ENCODE measurements at places on chromosomes 6 and 20.

GRCh38 chr6:134235937-134236751 lies 81.8 kb downstream of the SGK1 start:
- no peak for DNase-seq

DNA sequence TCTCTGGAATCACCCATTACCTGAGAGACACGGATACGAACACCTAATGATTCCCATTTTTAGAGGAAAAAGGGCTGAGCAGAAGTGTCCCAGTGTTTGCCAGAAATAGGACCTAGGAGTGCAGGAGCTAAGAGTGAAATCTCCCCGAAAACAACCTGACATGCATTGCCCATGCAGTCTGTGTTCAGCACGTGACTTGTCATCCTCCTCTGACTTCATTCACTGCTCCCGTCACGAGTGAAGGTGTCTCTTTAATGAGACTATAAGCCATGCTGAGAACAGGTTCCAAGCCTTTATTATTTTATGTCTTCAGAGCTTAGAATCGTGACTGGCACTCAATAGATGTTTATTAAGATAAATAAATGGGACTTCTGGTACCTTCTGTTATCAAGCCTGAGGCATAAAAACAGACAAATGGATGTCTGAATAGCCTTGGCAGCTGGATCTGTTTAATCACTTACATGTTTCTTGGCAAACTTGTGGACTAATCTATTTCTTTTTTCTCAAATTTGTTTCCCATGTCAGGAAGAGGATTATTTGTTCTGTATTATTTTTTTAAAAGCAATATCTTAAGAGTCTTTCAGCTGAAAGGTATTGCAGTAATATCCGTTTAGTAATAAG lies 3.7 kb upstream of the MLIP start:
- no peak for DNase-seq

GRCh38 chr6:126063512-126064146 lies 77.3 kb downstream of the TRMT11 start:
- DNase-seq: no peak

GRCh38 chr20:59425572-59425971 lies 125.2 kb downstream of the EDN3 start:
- DNase-seq: no peak

GRCh38 chr6:22025468-22026163 lies 271.2 kb downstream of the PRL start:
- DNase-seq: no peak

GRCh38 chr20:5674176-5674660 lies 76.0 kb upstream of the SHLD1 start:
- no peak for DNase-seq

DNA sequence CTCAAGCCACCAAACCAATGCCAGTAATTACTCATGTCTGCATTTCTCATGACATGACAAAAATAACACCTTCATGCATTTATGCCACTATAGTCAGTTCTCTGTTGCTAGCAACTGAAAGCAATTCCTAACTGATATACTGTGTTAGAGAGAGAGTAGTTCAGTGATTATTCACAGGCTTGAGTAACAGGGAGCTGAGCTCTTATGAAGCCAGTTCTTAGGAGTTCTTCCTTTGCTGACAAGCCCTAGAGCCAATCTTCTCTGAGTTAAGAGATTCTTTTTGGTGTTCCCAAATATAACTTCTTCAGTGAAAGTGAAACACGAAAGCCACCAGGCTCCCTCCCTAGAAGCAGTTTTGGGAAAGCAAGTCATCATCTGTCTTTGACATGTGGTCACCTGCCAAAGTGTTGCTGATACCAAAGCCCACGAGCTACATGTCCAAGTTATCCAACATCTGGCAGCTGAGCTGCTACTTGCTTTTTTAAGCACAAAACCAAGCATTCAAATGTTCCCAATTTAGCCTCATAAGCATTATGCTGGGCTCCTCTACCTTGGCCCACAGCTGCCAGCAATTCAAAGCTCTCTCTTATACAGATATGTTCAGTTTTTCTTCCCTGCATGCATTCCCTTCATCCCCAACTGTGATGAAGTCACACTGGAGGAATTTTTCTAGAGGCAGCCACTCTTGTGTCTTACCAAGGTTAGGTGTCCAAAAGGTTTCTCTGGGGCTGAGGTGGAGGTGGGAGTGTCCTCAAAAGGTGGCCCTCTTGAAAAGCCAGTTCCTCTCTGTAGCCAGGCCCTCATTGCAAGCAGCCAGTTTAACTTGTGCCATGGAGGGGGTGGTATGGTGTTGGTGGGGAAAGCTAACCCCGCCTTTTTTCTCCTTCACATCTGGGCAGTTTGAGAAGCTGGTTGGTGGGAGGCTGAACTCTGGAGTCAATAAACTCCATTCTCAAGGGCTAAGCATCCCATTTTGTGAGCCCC lies 92.7 kb upstream of the ARMC2 start:
- DNase-seq: no peak

GRCh38 chr20:11729806-11730205 lies 187.9 kb upstream of the BTBD3 start:
- no peak for DNase-seq

DNA sequence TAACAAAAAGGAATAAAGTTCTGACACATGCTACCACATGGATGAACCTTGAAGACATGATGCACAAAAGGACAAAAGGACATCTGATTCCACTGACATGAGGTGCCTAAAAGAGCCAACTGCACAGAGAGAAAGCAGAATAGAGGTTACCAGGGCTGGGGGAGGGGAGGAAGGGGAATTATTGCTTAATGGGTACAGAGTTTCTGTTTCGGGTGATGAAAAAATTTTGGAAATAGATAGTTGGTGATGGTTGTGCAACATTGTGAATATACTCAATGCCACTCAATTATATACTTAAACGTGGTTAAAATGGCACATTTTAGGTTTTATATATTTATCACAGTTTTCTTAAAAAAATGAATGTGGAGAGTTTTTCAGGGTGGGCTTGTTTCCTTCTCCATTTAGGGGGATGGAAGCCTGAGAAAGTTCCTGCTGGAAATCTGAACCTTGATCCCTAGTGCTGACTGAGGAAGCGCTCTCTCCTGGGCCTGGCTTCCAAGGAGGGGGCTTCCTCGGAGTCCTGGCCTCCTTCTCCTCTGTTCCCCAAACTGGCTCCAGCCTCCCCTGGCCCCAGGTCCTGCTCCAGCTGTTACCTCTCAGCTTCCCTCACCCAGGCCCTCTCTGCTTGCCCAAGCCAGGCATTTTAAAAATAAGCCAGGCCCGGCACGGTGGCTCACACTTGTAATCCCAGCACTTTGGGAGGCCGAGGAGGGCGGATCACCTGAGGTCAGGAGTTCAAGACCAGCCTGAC lies 79.2 kb downstream of the NOL4L start:
- DNase-seq: no peak

- no peak for DNase-seq
Observed at GRCh38 chr6:127051571-127052260, 66.8 kb upstream of the RSPO3 start.

GRCh38 chr6:5636210-5637030 lies 370.3 kb downstream of the NRN1 start:
- DNase-seq: no peak

- no peak for DNase-seq
Observed at GRCh38 chr6:163459536-163459935, 45.0 kb downstream of the QKI start.

- DNase-seq: no peak
Observed at GRCh38 chr6:137013031-137013430, 31.7 kb downstream of the IL20RA start.

DNA sequence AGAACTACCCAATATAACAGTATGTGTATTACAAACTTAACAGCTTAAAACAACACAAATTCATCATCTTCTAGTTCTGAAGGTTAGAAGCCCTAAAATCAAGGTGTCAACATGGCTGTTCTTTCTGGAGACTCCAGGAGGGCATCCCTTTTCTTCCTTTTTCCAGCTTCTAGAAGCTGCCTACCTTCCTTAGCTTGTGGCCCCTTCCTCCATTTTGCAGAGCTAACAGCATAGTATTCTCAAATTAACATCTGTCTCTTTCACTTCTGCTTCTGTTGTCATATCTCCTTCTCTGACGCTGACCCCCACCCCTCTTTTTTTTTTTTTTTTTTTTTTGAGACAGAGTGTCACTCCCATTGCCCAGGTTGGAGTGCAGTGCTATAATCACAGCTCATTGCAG lies 52.8 kb upstream of the AKIRIN2 start:
- no peak for DNase-seq

GRCh38 chr6:92297101-92297500 lies 1122.3 kb downstream of the EPHA7 start:
- no peak for DNase-seq

- DNase-seq: no peak
Observed at GRCh38 chr6:90435207-90435899, 138.7 kb upstream of the BACH2 start.

DNA sequence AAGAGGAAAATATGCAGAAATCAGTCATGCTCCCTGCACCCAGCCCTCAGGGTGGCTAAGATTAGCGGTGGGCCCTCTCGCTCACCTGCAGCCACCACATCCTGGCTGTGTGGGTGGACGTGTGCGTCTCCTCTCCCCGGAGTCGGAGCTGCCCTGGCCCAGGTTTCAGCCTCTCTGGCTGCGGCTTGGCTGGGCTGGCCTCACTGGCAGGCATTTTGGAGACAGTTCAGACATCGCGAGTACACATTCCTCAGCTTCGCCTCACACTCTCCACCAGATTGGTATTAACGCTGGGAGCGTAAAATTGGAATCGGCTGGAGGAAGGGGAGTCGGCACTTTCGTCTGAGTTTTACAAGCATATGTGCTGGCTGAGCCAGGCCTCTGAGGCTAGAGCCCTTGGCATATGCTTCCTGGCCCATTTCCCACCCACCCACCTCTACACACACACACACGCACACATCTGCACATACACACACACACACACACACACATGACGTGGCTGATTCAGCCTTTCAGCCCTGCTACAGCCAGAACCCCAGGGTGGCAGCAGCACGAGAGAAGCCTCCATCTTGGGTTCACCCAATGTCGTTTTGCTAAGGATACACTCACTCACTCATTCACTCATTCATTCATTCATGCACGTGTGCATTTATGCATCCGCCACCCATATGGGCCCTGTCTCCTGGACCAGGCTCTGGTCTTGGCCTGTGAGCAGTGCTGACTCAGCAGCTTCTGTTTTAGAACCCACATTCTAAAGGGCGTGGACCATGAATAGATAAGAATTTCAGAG lies 42.9 kb downstream of the BCAS4 start:
- no peak for DNase-seq

DNA sequence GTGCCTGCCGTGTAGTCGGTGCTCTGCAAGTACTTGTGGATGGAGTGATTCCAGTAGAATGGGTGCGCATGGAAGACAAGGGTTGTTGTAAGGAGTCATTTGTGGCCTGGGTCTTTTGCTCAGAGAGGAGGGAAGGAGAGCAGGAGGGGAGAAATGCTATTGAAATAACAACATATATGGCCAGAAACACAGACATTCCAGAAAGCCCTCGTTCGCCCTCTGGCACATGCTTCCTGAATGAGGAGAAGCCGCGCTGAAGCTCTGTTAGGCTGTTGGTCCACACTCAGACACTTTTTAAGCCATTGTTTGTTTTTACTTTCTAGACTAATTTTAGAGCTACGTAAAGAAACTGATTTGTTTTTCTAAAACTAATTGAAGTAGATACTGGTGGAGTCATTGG lies 107.4 kb downstream of the RPP40 start:
- DNase-seq: no peak

DNA sequence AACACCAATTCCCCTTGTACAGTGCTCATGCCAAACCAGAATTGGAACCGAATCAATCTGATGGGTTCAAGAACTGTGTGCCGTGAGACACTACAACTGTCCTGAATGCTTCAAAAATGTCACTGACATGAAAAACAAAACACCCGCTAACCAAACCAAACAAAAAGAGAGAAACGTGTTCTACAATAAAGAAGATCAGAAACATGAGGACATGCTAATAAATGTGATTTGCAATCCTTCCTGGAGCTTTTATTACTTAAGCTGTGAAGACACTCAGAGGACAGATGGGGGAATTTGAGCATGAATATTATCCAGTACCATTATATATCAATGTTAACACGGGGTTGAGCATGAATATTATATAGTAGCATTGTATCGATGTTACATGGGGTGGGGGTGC lies 72.2 kb upstream of the NFATC2 start:
- DNase-seq: no peak

DNA sequence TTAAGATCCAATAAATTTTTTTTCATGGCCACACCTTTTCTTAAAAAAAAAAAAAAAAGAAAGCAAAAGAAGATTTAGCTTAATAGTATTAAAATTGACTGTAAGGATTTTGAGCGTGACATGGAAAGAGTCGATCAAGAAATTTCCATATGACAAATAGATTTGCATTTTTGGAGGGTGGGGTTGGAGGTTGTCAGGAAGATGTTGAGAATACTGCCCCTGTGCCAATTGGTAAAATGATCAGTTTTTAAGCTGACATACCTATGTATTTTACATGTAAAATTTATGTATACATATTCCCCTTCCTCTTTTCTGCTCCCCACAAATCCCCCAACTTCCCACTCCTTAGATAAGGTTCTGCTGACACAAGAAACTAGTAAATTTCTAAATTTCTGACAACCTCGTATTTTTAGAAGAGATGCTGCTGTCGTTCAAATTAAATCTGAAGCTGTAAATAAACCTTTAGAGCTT lies 520.9 kb downstream of the CD83 start:
- no peak for DNase-seq

DNA sequence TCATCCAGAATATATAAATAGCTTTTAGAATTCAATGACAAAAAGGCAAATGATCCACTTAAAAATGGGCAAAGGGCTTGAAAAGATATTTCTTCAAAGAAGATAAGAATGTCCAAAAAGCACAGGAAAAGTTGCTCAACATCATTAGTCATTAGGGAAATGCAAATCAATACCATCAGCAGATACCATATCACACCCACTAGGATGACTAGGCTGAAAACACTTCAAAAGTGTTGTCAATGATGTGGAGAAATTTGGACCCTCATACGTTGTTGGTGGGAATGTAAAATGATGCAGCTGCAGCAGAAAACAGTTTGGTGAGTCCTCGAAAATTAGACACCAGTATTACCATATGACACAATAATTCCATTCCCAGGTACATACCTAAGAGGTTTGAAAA lies 303.6 kb upstream of the SLC35B3 start:
- no peak for DNase-seq

GRCh38 chr20:62772619-62772989 lies 23.7 kb upstream of the MRGBP start:
- DNase-seq: no peak

- no peak for DNase-seq
Observed at GRCh38 chr6:153231048-153231646, 100.1 kb upstream of the RGS17 start.

GRCh38 chr6:150573041-150573681 lies 26.5 kb upstream of the PLEKHG1 start:
- DNase-seq: no peak

- no peak for DNase-seq
Observed at GRCh38 chr6:153787341-153787606, 251.8 kb upstream of the OPRM1 start.

DNA sequence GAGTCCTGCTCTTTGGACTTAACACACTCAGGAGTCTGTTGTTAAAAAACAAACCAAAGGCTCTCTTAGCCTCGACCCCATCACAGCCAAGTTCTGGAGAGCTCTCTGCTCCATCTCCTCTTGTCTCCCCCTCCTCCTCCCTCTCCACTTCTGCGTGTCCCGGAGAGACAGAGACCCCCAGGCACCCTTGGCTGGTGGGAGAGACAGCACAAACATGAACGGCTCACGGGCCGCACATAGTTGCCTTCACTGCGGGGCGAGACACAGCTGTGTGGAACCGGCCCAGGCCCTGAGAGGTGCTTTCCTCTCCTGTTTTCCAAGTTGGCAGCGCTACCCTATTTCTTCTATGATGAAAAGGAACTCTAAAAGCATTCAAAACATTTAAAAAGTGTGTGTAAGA lies 23.3 kb upstream of the MYT1 start:
- DNase-seq: no peak

GRCh38 chr6:125812394-125813292 lies 21.9 kb downstream of the NCOA7 start:
- DNase-seq: no peak

Measured in stimulated activated CD4-positive, alpha-beta T cell treated with anti-CD3 and anti-CD28 coated beads, Interleukin-15, amount 100 ng/mL, for 1 hour (primary cell).